DMS153 (cell line): ENCODE measurements at places on chromosomes 1 and 21.

GRCh38 chr1:114328361-114328904 is 174.8 kb upstream of the SYT6 start:
- DNase-seq = no peak

GRCh38 chr1:160158534-160158933 is 7.1 kb downstream of the ATP1A4 start:
- no peak for DNase-seq

DNA sequence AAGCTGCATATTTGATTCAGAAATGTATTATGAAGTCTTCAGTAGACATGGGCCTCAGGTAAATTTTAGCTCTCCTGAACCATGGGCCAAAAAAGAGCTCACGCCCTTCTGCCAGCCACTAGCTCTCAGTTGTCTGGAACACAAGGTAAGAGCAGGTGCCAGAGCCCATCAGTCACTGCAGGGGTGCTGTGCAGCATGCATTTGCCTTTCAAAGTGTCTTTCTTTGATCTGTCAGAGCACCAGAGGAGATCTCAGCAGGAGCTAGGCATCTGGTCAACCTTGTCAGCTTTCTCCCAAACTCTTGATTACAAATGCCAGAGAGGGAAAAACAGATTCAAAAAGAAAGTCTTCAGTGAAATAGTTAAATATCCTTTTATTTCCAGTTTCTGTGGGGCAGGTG is 332.3 kb downstream of the COL11A1 start:
- peak; percentile 28 for DNase-seq

GRCh38 chr1:201376464-201377374 is 761 bp downstream of the TNNT2 start:
- no peak for DNase-seq

DNA sequence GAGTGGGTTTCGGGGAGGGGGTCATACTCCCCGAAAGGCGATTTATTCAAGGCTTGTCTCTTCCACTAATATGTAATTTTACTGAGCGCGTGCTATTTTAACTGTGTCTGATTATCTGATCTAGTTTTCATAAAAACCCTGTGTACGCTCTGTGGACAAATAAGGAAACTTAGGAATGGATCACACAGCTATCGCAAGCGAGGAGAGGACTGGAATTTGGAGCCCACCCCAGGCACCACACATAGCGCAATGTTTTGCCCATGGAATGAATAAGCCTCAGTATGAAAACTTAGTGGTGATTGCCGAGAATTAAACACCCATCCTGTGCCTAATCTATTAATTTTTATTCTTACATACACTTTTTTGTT is 9.8 kb upstream of the RAB42 start:
- peak; percentile 48 for DNase-seq

- no peak for DNase-seq
Measured at GRCh38 chr1:178126741-178127185, 32.9 kb downstream of the RASAL2 start.

DNA sequence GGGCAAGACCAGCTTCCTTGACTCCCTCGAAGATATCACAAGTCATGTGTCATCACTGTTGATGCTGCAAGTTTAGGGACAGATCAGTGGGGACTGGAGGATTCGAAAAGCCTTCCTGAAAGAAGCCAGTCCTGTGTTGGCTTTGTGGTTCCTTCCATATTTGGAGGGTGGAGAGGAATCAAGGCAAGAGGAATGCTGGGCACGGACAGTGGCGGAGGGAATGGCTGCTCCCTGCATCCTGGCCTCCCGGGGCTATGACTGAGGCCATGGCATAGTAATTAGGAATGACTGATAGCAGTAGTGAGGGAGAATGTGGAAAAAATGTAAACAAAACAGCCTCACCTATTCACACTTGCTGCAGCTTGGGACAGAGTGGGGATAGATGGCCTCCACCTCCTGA is 36.4 kb downstream of the VANGL1 start:
- no peak for DNase-seq

GRCh38 chr1:21911205-21912001 is 25.7 kb downstream of the HSPG2 start:
- DNase-seq = no peak

DNA sequence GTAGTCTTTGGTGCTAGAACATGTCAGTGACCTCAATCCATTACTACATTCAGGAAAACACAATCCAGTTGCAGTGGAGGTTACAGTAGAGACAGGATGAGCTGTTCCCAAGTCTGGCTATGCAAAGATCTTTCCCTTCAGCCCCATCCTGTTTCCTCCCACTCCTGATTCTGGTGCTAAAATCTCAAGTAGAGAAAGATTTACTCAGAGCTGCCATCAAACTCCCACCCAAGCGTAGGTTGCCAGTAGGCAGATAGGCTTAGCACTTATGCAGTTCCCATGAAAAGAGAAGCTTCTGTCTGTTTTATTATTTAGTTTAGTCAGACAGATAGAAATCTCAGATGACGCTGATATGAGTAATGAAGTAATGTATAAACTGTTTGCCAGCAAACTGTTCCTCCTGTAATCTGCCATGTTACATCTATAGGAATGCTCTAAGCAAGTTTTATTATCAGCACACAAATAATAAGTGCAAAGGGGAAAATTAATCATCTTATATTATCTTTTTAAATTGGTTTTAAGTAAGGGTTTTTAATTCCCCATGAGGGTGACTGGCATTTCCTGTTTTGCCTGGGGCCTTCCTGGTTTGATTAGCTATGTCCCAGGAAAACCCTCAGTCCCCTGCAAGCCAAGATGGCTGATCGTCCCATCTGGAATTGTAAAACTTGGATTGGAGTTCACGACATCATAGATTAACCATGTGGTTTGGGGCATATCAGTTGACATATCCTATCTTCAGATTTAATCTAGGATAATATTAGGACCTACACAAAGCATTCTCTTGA is 188.3 kb upstream of the PALMD start:
- DNase-seq = no peak

DNA sequence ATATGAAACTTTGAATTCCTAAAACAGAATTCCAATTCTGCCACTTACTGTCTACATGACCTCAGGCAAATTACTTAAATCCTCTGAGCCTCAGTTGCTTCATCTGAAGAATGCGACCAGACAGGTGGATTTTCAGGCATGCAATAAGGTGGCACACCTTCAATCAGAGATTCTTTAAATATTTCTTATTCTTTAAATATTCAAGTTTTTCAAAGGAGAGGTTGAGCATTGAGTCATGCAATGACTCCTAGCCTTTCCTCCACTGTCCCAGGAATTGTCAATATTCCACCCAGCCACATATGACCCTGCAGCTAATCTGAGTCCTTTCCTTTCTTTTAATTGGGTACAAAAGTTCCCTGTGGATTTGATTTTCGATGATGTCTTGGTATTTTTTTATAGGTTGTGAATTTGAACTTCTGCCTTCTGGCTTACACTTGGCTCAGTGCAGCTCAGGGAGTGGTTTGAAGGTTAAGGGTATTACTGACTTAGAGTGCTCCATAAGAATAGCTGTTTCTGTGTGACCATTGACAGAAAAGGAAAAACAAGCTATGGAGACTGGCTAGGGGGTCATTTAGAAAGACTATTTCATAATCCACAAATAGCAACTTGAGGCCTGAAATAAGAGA is 52.2 kb upstream of the PRDX6 start:
- no peak for DNase-seq

DNA sequence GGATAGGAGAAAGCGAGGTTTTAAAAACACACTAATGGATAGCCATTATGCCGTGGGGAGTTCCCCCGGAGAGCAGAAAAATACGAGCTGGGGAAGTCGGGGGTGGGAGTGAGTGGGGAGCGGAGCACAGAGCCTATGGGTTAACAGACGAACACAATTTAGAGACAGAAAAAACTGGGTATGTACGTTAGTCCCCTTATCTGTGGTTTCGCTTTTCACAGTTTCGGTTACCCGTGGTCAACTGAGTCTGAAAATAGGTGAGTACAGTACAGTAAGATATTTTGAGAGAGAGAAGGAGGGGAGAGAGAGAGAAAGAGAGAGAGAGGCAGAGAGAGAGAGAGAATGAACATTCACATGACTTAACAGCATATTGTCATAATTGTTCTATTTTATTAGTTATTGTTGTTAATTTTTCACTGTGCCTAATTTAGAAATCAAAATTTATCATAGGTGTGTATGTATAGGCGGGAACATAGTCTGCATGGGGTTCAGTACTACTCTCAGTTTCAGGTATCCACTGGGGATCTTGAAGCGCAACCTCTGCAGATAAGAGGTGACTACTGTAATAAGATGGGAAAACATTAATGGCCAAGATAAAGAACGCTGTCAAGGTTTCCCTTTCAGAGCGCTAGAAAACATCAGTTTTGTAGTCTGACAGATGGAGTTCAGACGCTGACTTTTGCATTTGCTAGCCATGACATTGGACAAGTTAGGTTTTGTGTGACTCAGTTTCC is 125.6 kb upstream of the LMO4 start:
- DNase-seq = no peak

- no peak for DNase-seq
Measured at GRCh38 chr1:225437710-225438437, 10.0 kb upstream of the LBR start.

DNA sequence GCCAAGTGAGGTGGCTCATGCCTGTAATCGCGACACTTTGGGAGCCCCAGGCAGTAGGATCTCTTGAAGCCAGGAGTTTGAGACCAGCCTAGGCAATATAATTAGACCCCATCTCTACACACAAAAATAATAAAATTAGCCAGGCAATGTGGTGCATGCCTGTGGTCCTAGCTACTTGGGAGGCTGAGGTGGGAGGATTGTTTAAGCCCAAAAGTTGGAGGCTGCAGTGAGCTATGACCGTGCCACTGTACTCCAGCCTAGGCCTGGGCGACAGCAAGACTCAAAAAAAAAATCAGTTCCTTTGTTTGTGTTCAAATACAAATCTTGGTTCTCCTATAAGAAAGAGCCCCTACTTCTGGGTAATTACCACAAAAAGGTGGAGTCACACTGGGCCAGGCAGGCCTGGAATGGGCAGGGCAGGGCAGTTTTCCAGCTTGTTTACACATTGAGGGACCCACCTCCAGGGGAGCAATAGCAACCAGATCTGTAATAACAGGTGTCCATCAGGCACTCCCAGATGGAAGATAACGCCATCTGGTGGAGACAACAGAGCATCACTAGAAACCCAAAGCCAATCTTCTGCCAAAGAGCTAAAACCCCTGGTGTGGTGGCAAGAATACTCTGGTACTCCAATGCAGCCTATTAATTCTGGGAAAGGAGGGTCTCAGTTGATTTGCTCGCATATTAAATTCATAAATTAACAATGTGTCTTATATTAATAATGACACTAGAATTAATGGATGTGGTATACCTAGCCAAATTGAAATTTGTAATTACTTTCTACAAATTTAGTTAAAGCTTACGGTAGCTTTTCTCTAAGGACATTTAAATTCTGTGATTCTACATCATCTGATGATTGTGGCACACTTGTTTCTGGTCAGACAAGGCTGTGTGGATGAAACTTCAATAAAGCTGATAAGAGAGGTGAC is 13.2 kb downstream of the PPP1R15B start:
- peak; percentile 91 for DNase-seq

GRCh38 chr1:245079021-245079609 is 75.7 kb upstream of the KIF26B start:
- peak; percentile 2 for DNase-seq

DNA sequence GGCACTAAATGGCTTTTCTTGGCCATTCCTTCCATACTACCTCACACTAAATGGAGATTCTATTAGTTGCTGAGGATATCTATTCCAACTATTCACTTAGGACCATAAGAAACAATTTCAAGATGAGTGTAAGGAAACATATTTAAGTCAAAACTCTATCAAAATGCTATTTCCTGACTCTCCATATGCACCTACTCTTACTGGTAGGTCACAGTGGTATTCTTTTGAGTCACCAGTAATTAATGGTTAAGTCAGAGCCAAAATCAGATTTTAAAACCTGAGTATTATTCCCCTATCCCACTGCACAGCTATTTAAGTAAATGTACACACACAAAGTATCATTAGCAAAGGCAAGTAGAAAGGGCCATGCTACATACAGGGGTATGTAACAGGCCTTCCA is 50.3 kb downstream of the ARID4B start:
- DNase-seq = no peak

GRCh38 chr1:18599086-18599485 is 31.6 kb upstream of the PAX7 start:
- no peak for DNase-seq

DNA sequence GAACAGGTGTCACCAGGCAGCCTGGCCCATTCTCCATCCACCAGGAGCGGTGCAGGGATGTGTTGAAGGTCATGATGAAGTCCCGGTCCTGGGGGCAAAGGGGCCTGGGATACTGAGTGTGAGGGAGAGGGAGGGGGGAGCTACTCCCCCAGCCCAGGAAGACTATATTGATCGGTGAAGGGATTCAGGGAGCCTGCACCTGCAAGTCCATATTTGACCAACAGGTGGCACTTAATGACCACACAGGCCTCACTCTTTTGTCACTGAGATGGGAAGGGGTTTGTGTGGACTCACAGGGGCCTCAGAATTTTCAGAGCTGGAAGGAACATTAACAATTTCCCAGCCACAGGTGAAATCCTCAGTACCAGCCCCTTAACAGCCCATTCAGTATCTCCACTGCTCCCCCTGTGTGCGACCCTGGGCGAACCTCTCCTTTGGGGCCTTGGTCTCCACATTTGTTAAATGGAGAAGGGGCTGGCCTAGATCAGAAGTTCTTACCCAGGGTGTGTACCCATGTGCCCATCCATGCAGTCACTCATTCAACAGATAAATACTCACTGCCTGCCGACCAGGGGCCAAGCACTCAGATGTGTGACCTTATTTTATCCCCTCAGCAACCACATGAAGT is 55.6 kb downstream of the NKAIN1 start:
- peak; percentile 69 for DNase-seq

GRCh38 chr1:26827663-26828062 is 1.2 kb downstream of the ZDHHC18 start:
- no peak for DNase-seq

DNA sequence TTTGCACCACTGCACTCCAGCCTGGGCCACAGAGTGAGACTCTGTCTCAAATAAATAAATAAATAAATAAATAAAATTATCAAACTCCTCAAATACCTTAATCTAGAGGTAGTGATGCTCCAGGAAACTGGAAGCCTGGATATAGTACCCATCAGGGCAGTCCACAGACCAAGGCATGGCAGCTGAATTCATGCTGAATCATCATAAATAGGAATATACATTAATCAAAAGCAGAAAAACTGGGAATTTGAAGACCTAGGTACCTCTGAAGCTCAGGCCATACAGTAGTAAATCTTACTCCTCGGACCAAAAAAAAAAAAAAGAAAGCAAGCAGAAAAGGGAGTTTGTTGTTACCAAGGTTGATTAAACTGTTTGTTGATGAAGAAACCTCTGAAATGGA is 184.2 kb upstream of the CHODL start:
- no peak for DNase-seq

DNA sequence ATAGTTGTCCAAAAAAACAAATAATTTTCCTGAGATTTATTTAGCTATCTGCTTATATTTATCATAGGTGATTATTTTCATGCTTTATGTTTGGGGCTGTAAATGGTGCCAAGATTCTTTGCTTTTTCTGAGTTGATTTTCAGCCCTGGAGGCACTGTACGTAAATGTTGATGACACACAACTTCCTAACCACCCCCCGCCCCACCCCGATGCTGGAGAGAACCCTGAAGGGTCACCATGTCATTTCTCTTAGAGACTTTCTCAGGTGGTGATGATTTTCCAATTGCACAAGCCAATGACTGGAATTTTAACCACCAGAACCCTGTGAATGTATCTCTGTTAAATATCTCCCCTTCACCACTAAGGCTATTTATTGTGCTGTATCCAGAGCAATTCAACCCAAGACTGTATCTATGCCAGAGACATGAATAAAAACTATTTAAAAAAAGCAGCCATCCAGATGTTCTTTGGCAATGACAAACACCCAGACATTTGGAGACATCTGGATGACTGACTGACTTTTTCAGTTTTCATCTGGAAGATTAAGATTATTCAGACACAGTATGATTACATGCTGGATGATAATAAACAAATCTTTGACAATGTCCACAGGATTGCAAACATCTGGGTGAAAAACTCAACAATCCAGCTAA is 346.0 kb downstream of the LMX1A start:
- DNase-seq = no peak
